ENCODE measurements at places on chromosomes 6 and 20.

DNA sequence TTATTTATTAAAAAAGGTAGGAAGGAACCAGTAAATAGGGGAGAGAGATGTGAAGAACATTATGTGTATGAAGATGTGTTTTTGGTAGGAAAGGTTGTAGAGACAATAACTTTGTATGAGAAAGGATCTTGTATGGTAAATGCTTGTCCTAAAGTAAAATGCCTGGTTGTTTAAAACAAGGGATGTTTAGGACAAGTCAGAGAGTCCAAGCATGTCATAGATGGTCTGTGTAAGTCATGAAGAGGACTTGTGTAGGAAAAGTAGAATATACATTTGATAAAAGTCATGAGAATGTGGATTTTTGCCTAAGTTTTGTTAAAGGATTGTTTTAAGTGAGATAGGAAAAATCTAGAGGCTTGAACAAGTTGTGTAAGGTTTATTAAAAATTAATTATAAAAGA lies 325.1 kb downstream of the CDH26 start:
- no peak for DNase-seq

GRCh38 chr20:33811776-33812151 lies 616 bp downstream of the CHMP4B start:
- DNase-seq: no peak

GRCh38 chr6:157233686-157234085 lies 89.6 kb downstream of the TMEM242 start:
- DNase-seq: no peak

DNA sequence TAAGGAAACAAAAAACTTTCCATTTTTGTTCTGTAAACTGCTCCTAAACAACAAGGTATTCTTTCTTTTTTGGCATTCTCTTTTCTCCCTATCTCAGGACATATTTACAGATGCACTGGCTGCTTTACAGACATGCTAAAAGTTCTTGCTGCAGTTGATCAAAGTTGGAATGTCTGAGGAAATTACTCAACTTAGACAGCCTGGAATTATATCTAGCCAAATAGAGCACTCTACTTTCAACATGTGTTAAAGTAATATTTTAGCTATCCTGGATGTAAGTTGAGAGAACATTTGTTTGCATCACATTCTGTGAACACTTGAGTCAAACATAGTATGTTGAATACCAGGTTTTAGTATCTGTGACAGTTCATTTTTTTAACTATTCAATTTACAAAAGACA lies 24.8 kb downstream of the TASP1 start:
- no peak for DNase-seq

DNA sequence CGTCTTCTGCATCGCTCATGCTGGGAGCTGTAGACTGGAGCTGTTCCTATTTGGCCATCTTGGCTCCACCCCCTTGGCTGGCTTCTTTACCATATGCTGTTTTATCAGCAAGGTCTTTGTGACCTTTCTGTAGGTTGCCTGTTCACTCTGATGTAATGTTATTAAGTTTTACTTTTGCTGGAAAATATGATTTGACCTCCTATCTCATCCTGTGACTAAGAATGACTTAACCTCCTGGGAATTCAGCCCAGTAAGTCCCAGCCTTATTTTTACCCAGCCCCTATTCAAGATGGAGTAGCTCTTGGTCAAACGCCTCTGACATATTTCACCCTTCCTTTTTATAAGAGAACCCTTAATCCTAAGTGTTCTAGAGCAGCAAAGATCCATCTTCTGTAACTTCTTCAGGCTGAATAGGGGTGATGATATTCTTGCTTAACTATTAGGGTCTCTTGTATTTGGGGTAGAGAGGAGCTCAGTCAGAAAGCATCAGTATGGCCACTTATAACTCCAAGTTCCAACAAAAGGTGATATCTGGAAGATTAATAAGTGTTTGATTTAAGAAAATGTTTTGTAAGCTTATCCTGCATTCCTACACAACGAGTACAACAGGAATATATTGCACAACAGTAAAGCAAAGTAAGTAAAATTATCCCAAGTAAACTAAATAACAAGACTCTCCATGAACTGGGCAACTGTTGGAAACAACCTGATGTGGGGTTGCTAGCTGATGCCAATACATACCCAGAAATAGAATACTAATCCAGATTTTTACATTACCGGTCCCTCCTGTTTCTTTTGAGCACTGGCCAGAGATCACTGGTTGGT lies 23.1 kb upstream of the HMGN3 start:
- DNase-seq: no peak

- DNase-seq: no peak
Measured at GRCh38 chr20:59173938-59174491, 10.4 kb downstream of the ZNF831 start.

DNA sequence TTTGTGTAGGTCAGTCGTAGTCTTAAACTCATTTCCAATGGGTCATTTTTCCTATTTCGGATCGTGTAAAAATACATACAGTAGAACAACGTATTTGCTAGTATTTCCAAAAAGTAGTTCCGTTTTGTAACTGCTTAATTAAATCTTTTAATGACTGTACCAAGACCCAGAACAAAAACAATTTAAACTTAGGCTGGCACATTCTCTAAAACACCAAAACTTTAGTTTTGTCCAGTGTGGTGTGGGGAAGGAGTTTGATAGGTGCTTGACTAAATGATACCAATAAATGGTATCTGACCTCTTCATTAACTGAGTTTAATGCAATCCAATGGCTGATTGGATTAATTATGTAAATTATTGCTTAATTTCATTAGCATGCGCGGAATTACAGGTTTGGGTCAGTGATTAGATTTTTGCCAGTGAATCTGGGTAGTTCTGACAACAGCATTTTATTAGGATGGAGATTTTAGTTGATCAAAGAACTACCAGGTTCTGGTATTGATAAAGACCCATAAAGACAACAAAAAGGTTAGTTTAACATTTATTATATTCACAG lies 20.8 kb downstream of the OR2B2 start:
- no peak for DNase-seq

GRCh38 chr6:157983406-157984119 lies 1.9 kb downstream of the SYNJ2 start:
- DNase-seq: no peak

DNA sequence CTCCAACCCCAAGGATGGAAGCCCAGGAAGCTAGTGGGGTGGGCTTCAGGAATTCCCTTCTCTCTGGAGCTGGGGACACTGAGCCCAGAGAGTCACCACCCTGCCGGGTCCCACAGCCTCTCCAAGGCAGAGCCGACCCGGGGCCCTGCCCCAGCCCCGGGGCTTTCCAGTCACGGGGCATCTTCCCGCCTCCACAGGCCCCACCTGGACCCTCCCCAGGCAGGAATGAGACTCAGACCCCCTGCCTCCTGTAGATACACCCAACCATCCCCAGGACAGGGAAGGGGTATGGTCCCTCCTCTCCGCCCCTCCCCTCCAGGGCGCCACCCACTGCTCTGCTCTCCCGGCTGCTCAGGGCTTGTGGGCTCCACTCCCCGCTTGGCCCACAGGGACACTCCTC lies 53.3 kb downstream of the GRM4 start:
- no peak for DNase-seq

- no peak for DNase-seq
Measured at GRCh38 chr20:14790190-14790589, 452.8 kb upstream of the FLRT3 start.

DNA sequence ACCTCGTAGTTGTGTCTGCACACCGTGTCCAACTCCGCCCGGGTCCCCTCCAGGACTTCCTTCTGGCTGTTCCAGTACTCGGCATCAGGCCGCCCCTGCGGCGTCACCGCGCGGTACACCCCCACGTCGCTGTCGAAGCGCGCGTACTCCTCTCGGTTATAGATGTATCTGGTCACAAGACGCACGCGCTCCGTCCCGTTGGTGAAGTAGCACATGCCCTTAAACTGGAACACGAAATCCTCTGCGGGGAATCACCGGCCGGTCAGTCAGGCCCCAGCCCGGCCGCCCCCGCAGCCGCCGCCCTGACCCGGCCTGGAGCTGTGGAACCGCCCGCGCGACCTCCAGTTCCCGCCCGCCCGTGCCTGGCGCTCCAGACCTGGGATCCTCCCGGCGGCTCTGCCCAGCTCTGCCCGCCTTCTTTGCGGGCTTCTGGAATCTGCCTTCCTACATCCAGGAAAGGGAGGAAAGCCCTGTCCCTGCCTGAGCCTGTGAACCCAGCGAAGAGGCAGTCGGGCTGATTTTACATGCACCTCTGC lies 1.6 kb downstream of the HLA-DQB1 start:
- no peak for DNase-seq

GRCh38 chr20:25258476-25258805 lies 10.6 kb downstream of the PYGB start:
- DNase-seq: no peak

DNA sequence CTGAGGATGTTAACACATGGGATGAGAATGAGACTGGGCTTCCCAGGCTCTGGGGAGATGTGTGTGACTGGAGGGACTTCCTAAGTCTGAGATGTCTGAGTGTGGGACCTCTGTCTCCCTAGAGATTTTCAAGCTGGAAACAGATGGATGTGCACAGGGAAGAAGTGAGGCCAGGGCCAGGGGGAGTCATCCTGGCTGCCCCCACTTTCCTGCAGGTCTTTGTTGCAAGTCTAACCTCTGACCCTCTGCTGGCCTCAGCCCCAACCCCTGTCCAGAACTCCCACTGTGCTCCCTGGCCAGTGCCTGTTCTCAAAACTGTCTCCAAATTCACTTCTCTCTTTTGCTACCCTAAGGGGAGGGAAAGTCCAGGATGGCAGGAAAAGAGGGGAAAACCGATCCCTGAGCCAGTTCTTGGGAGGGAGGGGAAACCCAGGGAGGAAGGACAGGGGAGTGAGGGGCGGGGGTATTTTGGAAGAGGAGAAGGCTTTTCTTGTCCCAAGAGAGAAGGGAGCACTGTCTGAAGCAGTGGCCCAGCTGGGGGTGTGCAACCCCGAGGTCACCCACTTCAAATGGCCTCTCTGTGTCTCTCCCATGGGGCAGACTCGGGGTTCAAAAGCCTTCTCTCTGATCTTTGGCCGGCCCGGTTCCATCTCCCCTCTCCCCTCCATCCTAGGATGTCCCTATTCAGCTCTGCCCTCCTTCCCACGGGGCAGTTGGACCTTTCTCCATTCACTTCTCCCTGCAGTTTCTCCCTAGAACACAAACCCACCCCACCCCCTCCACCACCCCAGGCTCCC lies 3.1 kb downstream of the PPP1R18 start:
- DNase-seq: no peak
